ENCODE measurements at places on chromosomes 1 and 21.

GRCh38 chr1:183144752-183145151, 41.3 kb upstream of the LAMC2 start:
- DNase-seq = no peak

DNA sequence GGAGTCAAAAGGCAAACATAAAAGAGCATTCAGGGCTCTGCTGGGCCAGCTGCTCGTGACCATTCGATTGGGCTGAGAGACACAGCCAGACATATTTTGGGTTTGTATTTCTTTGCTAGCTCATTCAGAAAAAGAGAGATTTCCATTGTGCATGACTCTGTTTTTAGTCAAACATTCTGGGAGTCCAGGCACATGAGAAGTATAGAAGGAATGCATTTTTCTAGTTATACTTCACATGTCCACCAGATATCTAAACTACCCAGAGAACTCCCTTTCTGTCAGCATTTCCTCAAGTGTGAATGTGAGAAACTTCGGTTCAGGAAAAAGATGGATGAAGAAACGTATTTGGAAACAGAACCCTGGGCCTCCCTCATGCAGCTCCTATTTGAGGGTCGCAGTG, 6.3 kb upstream of the KCNE1 start:
- DNase-seq = no peak

DNA sequence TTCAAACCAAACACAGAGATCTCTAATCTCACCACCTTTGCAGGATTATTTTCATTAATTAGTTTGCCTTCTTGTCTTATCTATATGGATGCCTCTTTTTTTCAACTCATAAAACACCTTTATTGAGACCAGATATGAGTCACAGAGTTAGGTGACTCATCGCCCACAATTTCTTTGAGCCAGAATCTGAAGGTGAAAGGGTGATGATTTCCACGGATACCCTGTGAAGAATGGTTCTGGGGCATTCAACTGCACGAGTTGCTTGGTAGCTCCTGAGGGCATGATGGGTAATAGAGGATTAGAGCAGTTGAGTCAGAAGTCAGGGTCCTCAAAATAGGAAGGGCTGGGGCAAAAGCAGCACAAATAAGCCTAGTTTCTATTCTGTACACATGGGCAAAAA, 128.2 kb downstream of the TBX19 start:
- DNase-seq = peak; percentile 68

DNA sequence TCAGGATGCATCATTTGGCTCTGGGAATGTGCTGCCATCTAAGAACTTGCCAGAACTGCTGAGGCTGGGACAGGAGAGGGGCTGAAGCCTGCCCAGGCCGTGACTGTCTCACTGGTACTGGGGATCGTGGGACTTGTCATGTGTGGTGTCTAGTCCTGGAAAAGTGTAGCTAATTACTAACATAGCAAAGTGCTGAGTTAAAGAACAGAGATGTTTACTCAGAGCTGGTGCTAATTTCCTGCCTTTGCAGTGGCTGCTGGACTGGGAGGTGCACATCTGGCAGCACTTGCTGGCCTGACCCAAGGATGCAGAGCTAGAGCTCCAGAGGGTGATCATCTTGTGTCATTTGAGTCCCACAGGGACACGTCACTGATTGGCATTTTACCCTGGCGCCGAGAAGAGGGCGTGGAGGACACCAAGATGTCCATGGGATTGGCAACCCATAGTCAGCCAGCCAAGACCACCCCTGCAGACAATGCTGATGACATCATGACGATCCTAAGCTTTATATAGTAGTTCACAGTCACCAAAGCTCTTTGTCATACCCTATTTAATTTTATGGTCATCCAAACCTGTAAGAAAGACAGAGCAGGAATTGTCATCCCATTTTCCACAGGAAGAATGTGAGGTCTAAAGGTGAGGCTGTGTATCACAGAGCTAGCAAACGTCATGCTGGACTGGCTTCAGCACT, 110.1 kb upstream of the SLC44A3 start:
- no peak for DNase-seq

DNA sequence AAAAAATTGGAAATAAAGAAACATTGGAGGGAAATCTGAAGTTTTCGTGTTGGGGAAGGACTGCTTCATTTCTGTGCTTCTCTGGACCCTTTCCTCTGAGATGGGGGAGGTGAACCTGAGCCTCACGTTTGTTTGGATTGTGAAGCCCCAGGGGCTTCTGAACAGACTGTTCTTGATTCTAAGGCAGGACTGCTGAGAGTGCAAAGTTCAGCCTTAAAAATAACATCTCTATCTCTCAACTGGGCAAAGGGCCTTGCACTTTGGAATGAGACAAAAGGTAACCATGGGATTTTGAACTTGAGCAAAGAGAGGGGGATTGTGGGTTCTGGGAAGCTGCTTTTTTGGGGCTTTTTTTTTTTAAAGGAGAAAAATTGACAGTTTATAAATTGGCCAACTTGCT, 45.0 kb downstream of the GPR88 start:
- DNase-seq = no peak

DNA sequence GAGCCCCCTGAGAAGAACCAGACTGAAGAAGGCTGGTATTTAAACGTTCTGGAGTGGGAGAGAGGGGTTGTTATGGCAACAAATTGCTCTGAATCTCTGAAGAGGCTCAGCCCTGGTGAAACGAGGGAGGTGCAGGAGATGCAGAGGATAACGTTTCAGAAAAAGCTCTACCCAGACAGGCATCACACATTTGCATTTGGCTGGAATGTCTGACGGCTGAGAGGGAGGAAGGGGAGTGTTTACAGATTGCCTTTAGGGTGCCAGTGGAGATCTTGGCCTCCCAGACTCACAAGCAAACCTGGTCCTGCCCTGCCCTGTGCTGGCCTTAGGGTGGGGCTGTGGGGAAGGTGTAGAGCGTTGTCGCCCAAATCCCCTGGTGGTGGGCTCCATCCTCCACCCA, 169.0 kb upstream of the AJAP1 start:
- no peak for DNase-seq

DNA sequence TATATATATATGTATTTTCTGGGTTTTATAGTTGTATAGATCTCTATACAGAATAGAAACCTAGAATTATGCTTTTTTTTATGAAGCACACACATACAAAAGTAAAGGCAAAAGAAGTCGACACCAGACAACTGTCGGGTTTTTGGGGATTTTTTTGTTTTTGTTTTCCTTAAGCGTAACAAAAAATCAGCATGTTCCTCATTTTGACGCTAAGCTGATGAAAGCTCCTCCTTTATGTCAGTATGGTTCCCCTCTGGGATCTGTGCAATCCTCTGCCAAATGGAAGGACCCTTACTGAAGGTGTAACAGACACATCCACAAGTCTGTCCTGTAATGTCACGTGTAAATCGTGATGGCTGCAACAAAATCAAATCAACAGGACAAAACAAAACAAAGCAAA, 226.2 kb downstream of the RHOU start:
- no peak for DNase-seq

- no peak for DNase-seq
Measured at GRCh38 chr1:29746076-29746665, 509.8 kb downstream of the PTPRU start.

DNA sequence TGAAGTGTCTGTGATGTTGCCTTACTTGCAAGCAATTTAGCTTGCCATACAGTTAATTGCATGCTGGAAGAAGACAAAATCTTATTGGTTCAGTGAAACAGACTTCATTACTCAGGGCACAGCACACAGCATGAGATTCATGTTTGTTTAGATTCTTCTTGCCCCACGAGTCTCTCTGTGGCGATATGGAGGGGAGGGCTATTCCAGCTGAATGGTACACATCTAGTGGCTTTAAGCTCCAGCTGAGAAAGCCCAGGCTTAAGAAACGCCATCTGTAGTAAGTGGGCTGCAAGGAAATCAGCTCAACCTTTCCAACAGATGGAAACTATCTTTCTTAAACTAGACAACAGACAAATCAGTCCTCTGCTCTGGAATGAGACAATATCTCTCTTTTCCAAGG, 1022.0 kb downstream of the NCAM2 start:
- no peak for DNase-seq

- no peak for DNase-seq
Measured at GRCh38 chr1:85184245-85184644, 16.6 kb downstream of the SYDE2 start.

DNA sequence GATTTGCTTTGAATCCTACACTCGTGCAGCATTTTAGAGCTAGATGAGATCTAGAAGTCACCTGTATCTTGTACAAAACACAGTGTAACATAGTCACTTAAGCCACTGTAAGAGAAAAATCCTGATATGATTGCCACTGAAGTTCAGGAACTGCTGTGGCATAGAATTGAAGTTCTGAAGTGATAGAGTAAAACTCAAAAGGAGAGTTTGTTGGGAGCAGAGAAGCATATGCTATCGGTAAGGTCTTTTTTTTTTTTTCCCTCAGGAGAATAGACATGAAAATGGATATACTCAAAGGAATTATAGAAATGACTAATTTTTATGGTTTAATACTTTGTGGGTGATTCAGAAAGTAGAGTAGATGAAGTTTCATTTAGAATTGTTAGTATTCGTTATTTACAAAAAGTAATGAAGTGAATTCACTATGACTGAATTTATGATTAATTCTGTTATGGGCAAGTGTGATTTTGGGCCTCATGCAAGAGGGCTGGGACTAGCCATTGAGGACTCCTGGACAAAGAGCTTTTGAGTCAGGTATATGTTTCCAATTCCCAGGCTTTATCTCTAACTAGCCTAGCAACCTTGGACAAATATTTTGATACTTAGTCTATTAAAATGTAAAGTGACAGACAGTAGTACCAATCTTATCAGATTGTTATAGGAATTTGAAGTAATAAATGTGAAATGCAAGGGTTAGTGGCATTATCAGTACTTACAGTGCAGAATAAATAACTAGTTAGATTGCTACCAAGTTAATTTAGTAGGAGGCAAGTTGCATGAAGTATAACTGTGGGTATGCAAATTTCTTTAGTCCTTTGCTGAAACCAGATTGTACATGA, 3.1 kb downstream of the KCTD3 start:
- DNase-seq = no peak

DNA sequence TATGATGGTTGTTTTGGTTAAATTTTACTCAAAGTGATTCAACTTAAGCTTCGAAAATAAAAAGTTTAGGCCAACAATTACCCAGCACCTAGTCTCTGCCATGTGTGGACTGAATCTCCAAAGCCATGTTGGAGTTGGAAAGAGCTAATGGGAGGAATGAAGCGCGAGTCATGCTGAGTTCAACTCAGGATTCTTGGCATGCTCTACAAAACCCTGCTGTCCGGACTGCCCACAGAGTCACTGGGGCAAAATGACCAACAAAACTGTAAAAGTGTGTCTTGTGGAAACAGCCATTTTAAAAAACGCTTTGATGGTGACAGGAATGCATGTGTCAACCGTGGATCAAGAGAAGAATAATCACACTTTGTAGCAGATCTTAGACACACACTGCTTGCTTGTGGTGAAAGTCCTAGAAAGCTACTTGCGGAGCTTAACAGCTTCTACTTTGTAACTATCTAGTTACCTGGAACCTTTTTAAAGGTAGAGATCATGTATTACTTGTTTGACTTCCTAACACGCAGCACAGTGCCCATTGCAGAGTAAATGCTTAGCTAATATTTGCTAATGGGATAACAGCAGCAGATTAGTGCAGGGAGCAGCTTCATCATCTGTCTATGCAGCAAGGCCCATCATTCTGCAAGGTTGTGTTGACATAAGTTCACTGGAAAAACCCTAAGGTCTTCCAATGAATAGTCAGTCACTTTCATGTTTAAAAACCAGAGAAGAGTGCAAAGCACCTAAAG, 7.0 kb upstream of the GBP6 start:
- no peak for DNase-seq

DNA sequence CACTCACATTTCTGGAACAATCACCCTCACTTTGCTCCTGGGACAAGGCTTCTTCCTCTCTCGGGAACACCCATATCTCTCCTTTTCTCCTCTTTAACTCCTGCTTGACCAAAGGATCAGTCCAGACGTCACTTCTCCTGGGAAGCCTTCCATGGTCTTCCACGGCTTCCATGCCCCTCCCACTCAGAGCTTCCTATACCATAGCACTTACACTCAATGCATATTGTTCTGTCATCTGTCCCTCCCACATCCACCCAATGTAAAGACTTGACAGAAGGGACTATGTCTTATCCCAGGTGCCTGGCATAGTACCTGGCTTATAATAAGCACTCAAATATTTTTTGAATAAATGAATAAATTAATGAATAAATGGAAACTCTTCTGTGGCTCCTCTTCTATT, 28.2 kb downstream of the CD34 start:
- no peak for DNase-seq

- no peak for DNase-seq
Measured at GRCh38 chr1:84836145-84836544, 56.9 kb downstream of the LPAR3 start.

GRCh38 chr1:67753776-67754525, 69.0 kb downstream of the GADD45A start:
- no peak for DNase-seq

DNA sequence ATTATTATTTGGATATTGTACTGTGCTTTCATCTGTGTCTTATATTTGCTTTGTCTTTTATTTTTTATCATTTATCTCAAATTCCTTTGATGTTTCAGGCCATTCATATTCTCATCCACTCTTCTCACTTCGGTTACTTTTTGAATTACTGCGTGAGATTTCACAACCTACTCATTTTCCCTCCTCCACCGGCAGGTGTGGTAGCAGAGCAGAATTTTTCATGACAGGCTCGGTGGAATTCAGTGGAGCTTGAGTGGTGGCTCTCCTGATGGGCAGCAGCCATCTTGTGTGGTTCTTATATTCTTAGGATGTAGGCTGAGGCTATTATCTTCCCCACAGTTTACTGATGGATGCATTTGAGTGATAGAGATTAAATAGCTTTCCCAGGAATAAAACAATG, 92.3 kb upstream of the IVNS1ABP start:
- no peak for DNase-seq

DNA sequence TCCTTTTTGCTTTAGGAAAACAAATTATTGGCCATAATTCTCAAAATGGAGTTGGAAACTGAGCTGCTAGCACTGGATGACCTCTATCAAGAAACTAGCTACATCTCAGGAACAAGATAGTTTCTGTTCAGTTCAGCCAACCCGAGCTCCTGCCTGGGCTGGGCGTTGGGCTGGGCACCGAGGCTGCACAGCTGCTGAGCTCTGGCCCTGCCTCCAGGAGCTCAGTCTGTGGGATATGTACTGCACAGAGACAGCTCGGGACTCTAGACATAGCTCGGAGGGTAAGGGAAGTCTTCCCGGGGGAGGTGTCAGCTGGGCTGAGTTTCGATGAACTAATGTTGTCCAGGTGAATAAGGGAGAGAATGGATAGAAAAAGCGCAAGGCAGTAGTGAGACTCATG, 24.5 kb upstream of the SLC1A7 start:
- no peak for DNase-seq

DNA sequence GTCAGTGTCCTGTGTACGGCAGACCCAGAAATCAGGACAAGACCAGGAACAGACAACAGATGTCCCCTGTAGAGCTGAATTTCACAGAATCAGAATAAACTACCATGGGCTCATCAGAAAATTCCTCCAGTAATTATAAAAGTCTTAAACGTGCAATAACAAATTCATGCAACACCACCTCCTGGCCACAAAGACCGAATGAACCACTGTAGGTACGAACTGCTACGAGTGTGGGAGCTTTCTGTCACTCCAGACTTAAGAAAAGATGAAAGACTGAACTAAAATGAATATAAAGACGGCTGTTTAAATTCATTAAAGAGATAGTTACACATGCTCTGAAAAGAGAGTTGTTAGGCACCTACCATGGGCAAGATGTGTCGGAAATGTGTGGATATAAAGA, 333.5 kb downstream of the RRAGC start:
- DNase-seq = no peak

GRCh38 chr1:234849832-234850231, 239.9 kb upstream of the IRF2BP2 start:
- no peak for DNase-seq

GRCh38 chr1:152879559-152880198, 1.6 kb downstream of the SMCP start:
- DNase-seq = no peak

GRCh38 chr1:20411196-20411980, 74.6 kb downstream of the CAMK2N1 start:
- no peak for DNase-seq

Measured in CD4-positive, alpha-beta T cell treated with Interleukin-17A for 1 hour (primary cell).